Activated CD4-positive, alpha-beta T cell treated with anti-CD3 and anti-CD28 coated beads, Interleukin-2, amount 50 U/mL, for 1 hour (primary cell): ENCODE measurements at places on chromosomes 4 and X.

DNA sequence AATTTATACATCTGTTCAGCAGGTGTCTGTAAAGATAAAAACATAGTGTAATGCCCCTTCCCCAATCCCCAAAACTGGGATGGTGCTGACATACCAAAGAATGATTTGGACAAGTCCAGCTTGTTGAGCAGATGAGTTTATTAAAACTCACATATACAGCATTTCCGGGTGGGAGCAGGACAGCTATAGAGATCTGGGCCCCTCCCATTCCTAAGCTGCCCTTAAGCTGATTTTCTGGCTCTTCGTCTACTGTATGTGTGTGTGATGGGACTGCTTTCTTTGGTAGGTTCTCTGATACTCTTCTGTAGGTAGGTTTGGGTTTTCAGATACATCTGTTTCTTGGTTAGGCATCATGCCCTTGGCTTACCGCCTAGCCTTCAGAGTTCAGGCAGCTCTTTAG lies 703.7 kb upstream of the PCDH10 start:
- no peak for DNase-seq

DNA sequence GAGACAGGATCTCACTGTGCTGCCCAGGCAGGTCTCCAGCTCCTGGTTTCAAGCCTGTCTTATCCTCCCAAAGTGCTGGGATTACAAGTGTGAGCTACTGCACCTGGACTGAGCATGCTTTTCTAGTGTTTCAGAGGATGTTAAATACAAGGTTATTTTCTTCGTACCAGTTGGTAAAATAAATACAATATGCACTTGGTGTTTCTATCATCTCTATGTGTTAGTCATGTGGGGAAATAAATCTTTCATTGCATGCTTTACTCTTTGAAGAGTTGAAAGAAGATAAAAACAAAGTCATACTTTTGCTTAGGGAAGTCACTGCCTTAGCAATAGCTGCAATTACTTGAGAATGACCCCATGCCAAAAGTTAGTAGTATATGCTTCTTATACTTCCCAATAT lies 162.3 kb downstream of the PCDH7 start:
- no peak for DNase-seq

DNA sequence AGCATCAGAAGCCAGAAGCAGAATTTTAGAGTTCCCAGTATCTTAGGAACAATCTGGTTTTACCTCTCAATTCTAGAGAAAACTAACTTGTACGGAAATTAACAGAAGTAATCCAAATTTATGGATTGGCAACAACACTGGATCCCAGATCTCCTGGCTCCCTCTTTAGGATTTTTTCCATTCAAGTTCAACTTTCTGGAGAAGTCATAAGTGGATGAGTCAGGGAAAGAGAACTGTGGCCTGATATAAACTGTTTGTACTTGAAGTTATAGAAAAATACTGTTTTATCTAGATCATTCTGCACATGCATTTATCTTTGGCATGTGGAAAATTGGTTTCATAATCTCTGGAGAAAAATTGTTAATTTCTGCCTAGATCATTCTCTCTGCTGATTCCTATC lies 380.4 kb downstream of the PCDH7 start:
- DNase-seq, result no peak

GRCh38 chr4:3420606-3420955 lies 21.2 kb upstream of the HGFAC start:
- no peak for DNase-seq

DNA sequence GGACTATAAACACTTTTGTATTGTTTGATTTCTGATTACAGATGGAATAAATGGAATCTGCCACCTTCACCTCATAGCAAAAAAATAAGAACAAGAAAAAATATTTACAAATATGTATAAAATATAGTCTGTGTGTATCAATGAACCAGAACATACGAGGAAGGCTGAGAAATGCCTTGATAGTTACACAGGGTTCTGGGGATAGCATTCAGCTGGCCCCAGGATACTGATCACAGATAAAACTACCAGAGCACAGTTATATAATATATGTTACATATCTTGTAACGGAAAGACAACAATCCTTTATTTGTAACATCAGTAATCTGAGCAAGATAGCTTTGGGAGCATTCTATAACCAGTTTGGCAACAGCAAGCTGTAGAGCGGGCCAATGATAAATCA lies 1075.1 kb upstream of the GRID2 start:
- no peak for DNase-seq

DNA sequence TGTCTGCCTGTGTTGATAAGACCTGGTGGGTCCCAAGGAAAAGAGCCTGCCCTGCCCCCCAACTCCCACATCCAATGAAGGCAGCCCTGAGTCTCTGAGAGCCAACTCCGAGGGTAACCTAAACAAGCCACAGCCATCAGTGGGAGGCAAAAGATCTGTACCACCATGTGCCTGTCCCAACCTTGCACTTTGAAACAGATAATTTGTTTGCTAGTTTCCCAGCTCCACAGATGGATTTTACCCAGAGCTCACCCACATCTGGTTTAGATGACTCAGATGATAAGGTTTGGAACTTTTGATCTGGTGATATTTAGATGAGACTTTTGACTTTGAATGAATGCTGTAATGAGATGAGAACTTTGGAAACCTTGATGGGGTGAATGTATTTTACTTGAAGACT lies 246.0 kb upstream of the PSAPL1 start:
- no peak for DNase-seq

GRCh38 chr4:8819473-8820177 lies 52.0 kb downstream of the HMX1 start:
- no peak for DNase-seq

GRCh38 chr4:113524096-113524495 lies 237.4 kb downstream of the CAMK2D start:
- no peak for DNase-seq

DNA sequence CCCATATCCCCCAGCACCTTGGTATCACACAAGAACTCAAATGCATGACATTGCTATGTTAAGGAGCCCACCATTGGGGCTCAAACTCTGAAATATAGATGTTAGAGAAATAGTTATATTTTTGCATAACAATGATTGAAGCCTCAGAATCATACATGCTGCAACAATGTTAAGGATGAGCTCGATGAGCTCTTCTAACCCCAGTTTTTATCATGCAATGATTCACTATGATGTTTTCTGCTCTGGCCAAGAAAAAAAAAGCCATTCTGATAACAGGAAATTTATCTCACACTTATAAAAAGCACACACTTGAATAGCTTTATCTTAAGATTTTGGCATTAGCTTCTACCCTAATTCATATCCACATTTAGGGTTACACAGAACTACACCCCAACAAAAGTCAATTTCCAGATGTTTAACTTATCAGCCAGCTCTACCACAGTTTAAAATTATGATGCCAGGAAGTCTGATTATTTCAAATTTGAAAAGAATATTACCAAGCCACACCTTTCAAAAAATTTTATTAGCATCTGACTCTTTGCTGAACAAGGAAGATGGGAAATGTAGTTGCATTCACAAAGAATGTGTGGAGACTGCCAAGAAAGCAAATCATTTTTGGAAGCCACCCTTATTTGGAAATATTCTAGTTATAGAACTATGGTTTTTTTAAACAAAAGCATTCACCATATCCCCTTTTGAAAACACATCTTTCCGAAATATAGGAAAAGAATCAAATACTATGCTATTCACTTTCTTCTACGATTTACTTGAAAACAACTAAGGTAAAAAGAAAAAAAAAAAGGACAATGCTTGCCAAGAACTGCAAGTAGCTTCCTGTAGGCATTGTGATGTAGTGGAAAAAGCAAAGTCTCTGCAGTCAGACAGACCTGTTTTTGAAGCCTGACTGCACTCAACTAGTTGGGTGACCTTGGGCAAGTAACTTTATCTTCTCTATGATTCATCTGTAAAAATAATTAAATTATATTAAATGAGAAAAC lies 100.8 kb upstream of the PLS3 start:
- no peak for DNase-seq
